Stimulated activated CD8-positive, alpha-beta memory T cell treated with anti-CD3 and anti-CD28 coated beads, Interleukin-4, amount 100 ng/mL, for 1 hour (primary cell): ENCODE measurements at places on chromosomes 3 and 15.

GRCh38 chr3:11322931-11323330 lies 50.7 kb downstream of the ATG7 start:
- no peak for DNase-seq

GRCh38 chr3:64815195-64815631 lies 127.4 kb upstream of the ADAMTS9 start:
- no peak for DNase-seq

DNA sequence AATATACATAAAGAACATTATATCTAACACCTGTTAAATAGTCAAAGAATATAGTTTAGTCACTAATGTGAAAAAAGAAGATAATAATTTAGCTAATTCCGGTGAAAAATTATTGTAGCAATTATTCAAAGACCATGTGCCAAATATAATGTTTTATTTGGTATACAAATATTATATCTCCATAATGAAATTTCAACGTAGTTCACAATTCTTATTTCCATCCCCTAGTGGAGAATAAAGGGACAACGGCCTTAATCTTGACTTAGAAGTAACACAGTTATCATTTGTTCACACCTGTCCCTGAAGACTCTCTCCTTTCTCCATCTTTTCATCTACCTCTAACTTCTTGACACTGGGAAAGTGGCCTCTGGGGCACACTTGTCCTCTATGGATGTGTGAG lies 213.4 kb downstream of the ERC2 start:
- no peak for DNase-seq

GRCh38 chr3:186930143-186930640 lies at the start of gene ST6GAL1:
Gene ST6GAL1, plus strand, starts transcription at chr3:186930526. Its CDS starts 112,178 bp downstream, at chr3:187042704.
- DNase-seq = peak; percentile 40

DNA sequence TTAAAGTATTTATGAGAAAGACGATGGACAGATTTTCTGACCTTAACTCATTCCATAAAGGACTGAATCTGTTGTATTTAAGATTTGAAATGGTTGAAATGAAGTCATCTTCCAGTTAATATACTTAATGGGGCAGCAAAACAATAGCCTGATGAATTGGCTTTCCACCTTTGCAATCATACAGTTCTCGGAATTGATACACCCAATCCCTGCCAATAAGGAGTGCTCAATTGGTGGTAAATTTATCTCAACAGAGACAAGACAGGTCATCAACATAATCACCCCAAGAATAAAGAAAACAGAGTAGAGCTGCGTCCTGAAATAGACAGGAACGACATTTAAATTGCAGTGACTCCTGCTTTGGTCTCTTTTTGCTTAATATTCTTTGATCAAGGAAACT lies 11.2 kb downstream of the ANXA2 start:
- DNase-seq = no peak

- DNase-seq = no peak
These were observed 24.0 kb downstream of the STX19 start for GRCh38 chr3:94004301-94004910.

- no peak for DNase-seq
These were observed 187.1 kb upstream of the THBS1 start for GRCh38 chr15:39393575-39394335.
